Neural crest cell (in vitro differentiated cells): ENCODE measurements at places on chromosomes 3 and 15. TPM values are rescaled to one million over a fixed set of nuclear protein-coding genes. Genes with fewer than 3 reads are reported as not detected.

DPPA2 gene
- 0.86 and 1.1 TPM in 2 replicates for total RNA-seq

OCA2 gene
- total RNA-seq: 0.11 and 0.19 TPM in 2 replicates

MST1 gene
- total RNA-seq: 15.0 and 18.1 TPM in 2 replicates

SLC12A1 gene
- 0.16 and 0.20 TPM in 2 replicates for total RNA-seq

GTF2A2 gene
- total RNA-seq: 125 and 143 TPM in 2 replicates

SERPINI2 gene
- 0.56 and 0.86 TPM in 2 replicates for total RNA-seq

KBTBD12 gene
- not detected in 2 replicates for total RNA-seq

MYLK gene
- 19.9 and 20.1 TPM in 2 replicates for total RNA-seq

NANOGP8 gene
- total RNA-seq: 0.34 TPM in 1 of 2 replicates, not detected in the other

DAZL gene
- not detected in 2 replicates for total RNA-seq

HRG gene
- not detected in 2 replicates for total RNA-seq

SLC6A1 gene
- total RNA-seq: 0.42 and 0.45 TPM in 2 replicates

GOLGA8H gene
- 2.1 and 2.4 TPM in 2 replicates for total RNA-seq

ARL14 gene
- total RNA-seq: not detected in 2 replicates

CCR8 gene
- not detected in 2 replicates for total RNA-seq

FHIT gene
- 4.7 and 5.2 TPM in 2 replicates for total RNA-seq

SRPRB gene
- 59.8 and 61.5 TPM in 2 replicates for total RNA-seq

CLSTN2 gene
- total RNA-seq: 1.5 and 1.9 TPM in 2 replicates

ZNF385D gene
- 2.1 and 2.2 TPM in 2 replicates for total RNA-seq

SEMA6D gene
- total RNA-seq: 11.1 and 11.8 TPM in 2 replicates

IFRD2 gene
- total RNA-seq: 69.2 and 77.1 TPM in 2 replicates

PARL gene
- 69.8 and 70.4 TPM in 2 replicates for total RNA-seq

ANKRD63 gene
- total RNA-seq: not detected in 2 replicates

LAMB2 gene
- total RNA-seq: 108 and 120 TPM in 2 replicates

MTHFS gene
- total RNA-seq: 11.2 and 11.9 TPM in 2 replicates
